ENCODE measurements at places on chromosomes 12 and 14.

- no peak for DNase-seq
These were observed at the start of gene NPC2 for GRCh38 chr14:74492776-74493342. Gene NPC2 (minus strand): TSS chr14:74493305. CDS start chr14:74493274, 31 bp downstream.

DNA sequence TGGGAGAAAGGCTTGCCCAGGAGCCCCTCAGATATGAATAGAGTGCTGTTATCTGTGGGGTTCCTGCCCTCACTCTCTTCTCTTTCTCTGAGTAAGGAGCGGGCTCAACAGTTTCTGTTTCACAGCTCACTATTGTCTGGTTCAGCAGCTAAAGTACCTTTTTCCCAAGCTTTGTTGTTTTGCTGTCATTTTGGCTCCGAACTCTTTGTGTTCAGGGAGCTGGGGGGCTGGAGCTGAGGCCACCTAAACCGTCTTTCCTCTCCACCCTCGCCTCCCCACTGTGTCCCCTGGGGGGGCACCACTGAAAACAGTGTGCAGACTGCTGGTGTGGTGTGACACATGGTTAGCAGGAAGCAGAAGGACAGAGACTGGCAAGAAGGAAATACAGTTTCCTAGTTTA, 51.4 kb downstream of the FBXW8 start:
- no peak for DNase-seq

DNA sequence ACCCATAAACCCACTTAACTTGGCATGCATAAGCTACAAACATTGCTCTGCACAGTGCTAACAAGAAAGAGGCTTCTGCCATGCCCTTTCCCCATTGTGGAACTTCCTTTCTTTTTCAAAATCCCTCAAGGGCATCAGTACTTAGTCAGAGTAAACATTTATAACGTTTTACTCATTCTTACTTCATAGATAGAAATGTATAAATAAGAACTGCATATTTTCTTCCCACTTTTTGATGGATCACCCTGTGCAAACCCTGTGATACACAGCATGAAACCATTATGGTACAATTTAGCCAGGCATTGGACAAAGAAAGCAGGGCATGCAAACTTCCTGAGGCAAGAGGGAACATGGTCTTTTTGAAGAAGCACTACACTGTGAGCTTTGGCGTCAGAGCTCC, 113.8 kb upstream of the FOXG1 start:
- DNase-seq = peak; percentile 61

- DNase-seq = peak; percentile 86
These were observed 180.8 kb downstream of the ERC1 start for GRCh38 chr12:1171657-1172408.

- peak; percentile 62 for DNase-seq
These were observed 66.1 kb downstream of the FUT8 start for GRCh38 chr14:65478596-65478995.

GRCh38 chr12:88553941-88554658, 26.2 kb downstream of the KITLG start:
- peak; percentile 94 for DNase-seq

- DNase-seq = no peak
These were observed 92.3 kb upstream of the DCN start for GRCh38 chr12:91274916-91275315.

DNA sequence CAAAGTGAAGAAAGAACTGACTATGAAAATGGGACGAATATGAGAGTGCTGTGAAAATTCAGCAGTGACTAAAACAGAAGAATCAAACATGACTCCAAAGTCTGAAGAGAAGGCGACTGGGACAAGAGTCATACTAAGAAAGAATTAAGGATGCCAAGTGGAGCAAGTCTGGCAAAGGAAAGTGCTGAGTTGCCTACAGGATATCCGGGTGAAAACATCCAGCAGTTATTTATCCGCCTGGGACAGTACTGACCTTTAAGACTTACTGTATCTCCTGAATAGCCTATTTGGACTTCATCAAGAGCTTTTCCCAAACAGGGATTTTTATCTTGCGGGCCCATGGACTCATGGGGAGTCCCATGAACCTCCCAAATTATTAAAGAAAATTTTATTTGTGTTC, 41.1 kb downstream of the KICS2 start:
- no peak for DNase-seq

Measured in NCI-H748 treated with DMSO at 0.1 percent for 48 hours (cell line).